ENCODE measurements at places on chromosomes 6 and 20. TPM values are rescaled to one million over a fixed set of nuclear protein-coding genes. Genes with fewer than 3 reads are reported as not detected.

Gene BMP5
- total RNA-seq = not detected

Gene B3GAT2
- not detected for total RNA-seq

GRCh38 chr6:53441761-53442160, 93.0 kb upstream of the ELOVL5 start:
- DNase-seq = peak; percentile 6

GRCh38 chr6:168368066-168368820, 48.7 kb upstream of the DACT2 start:
- no peak for DNase-seq

- no peak for DNase-seq
Observed at GRCh38 chr6:106448000-106448426, 87.5 kb downstream of the CRYBG1 start.

Gene DOK5
- not detected for total RNA-seq

GRCh38 chr6:123829302-123829953, 25.8 kb downstream of the NKAIN2 start:
- peak; percentile 93 for DNase-seq

Gene SNAI1
- total RNA-seq = 0.04 TPM

Gene CLIC5
- not detected for total RNA-seq

Gene RAB32
- total RNA-seq = 61.9 TPM

GRCh38 chr20:47191074-47191673, 165.3 kb downstream of the ZMYND8 start:
- peak; percentile 95 for DNase-seq

GRCh38 chr6:33633084-33633461, 12.0 kb downstream of the ITPR3 start:
- DNase-seq = no peak

GRCh38 chr20:11520596-11520995, 397.1 kb upstream of the BTBD3 start:
- DNase-seq = no peak

Gene NNAT
- 0.54 TPM for total RNA-seq

DNA sequence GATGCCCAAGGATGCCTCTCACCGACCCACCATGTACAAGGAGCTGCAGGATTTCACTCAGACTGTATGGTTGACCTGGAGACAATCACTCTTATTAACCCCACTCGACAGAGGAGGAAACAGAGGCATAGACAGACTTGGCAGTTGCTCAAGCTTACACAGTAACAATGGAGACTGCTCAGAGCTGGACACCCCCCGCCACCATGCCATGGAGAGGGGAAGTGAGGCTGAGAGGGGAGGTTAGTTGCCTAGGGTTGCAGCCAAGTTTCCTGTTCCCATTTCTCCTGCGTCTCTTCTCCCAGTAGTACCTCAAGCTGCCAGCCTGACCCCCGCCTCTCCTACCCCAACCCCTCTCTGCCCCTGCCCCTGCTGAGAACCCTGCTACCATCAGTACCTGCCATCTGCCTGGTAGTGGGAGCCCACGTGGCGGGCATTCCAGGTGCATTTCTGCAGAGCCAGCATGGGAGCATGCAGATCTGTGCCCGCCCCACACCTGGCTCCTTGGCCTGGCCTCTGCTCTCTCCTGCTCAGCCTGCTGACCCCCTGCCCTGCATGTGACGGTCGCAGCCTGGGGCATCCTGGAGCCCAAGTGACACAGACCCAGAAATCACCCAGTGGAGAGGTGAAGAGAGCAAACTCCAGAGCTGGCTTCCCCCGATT, 157.7 kb downstream of the PREX1 start:
- DNase-seq = no peak

GRCh38 chr6:158810155-158811095, 8.7 kb downstream of the EZR start:
- no peak for DNase-seq
